ENCODE measurements at places on chromosomes 3 and 15.
A peak's percentile ranks its signal among the peaks of the same experiment; 100 is the strongest.

DNA sequence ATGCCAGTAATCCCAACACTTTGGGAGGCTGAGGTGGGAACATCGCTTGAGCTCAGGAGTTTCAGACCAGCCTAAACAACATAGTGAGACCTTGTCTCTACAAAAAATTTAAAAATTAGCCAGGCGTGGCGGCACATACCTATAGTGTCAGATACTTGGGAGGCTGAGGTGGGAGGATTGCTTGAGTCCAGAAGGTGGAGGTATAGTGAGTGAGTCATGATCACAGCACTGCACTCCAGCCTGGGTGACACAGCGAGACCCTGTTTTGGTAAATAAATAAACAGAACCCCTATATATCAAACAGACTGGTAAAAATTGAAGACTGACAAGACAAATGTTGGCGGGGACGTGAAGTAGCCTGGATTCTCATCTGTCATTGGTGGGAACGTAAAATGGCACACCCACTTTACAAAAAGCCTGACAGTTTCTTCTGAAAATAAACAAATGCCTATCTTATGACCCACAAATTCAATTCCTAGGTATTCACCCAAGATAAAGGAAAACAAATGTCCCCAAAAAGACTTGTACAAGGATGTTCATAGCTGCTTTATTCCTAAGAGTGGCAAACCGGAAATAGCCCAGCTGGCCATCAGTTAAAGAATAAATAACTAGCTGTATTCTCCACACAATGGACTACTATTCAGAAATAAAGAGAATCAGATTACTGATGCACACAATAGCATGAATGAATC, 47.0 kb upstream of the GK5 start:
- DNase-seq = no peak

GRCh38 chr15:40956541-40956982, 3.3 kb downstream of the CHAC1 start:
- DNase-seq = no peak

- DNase-seq = no peak
Measured at GRCh38 chr3:79406175-79406574, 361.6 kb downstream of the ROBO1 start.

DNA sequence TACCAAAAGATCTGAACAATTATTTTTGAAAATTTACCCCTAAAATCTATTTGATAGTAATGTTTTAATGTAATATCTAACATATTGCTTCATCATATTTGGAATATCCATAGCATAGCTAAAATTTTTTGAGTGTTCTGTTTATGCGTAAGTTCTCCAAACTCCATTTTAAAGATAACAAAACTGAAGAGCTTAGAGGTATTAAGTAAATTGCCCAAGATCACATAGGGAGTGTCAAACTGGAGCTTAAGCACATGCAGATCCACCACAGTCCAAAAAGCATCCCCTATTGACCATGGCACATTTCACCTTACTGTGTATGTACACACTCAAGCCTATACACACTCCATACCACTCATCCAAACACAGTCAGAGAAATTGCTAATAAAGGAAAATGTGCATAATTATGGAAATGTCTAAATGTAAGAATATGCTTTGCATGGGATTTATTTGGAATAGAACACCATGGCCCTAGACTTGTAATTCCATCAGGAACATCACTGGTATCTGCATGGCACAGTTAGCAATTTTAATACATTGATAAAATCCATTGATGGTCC, 85.2 kb upstream of the TGFBR2 start:
- DNase-seq = no peak

GRCh38 chr3:65936908-65937638, 101.6 kb downstream of the MAGI1 start:
- peak; percentile 40 for DNase-seq
